ENCODE measurements at places on chromosomes 3 and 15.

GRCh38 chr3:45760878-45761711 is 35.2 kb downstream of the SLC6A20 start:
- DNase-seq = no peak

DNA sequence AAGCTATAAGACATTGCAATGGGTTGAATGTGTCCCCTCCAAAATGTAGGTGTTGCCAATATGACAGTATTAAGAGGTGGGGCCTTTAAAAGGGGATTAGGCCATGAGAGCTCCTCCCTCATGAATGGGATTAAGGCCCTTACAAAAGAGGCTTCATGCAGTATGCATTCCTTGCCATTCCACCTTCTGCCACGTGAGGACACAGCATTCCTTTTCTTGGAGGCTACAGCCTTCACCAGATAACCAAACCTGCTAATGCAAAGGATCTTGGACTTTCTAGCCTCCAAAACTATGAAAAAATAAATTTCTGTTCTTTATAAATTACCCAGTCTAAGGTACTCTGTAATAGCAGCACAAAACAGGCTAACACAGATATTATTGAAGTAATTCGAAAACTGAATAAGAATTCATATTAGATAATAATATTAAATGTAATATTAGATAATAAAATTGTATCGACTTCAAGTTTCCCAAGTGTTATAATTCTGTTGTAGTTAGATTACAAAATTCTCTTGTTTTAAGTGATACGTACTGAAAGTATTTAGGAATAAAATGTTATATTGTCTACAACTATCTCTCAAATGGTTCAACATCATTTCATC is 29.4 kb upstream of the ATP8B4 start:
- no peak for DNase-seq

DNA sequence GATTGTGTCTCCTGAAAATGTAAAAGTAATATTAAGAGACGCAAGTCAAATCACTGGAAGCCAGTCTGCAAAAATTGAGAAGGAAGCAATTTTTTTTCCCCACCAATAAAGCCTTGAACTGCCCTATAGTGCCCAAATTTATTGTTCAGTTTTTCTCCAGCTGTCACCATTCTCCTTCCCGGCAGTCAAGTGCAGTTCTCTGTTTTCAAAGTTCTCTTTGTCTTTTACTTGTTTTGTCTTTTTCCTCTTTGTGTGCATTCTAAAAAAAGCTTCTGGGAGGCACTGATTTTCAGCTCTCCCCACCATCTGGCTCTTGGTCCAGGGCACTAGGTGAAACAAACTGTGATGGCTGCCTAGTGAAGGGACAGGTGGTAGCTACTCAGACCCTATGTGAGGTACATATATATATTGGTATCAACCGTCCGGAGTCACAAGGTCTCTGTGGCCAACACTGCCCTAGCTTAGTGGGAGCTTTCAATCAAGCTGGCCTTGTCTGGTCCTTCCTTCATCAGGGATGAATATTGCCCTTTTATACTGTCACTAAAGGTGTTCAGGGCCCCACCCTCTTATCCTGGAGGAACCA is 6.1 kb upstream of the CLRN1 start:
- no peak for DNase-seq

- DNase-seq = no peak
Measured at GRCh38 chr3:193794002-193794881, 201.2 kb downstream of the OPA1 start.

DNA sequence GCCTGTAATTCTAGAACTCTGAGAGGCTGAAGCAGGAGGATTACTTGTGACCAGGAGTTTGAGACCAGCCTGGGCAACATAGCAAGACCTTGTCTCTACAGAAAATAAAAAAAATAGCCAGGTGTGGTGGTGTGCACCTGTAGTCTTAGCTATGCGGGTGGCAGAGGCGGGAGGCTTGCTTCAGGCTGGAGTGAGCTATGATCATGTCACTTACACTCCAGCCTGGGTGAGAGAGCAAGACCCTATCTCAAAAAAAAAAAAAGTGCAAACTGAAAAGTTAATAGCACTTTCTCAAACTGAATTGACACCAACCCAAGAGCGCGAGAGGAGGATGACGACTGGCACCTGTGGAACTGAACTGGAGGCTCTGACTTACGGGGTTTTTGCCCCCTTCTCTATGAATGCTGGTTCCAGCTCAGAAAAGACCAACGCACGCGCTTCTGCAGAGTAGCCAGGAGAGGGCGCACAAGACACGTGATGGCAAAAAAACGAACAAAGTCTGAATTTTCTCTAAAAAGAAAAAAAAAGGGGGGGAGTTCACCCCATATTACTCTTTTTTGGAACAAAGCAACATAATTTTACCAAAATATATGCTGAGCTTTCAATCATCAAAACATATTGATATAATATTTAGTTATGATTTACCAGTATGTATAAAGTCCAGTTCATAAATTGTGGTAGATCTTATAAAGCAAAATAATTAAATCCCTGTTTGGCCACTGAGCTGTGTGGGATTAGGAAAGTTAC is 23.7 kb downstream of the CFAP92 start:
- DNase-seq = peak; percentile 64

DNA sequence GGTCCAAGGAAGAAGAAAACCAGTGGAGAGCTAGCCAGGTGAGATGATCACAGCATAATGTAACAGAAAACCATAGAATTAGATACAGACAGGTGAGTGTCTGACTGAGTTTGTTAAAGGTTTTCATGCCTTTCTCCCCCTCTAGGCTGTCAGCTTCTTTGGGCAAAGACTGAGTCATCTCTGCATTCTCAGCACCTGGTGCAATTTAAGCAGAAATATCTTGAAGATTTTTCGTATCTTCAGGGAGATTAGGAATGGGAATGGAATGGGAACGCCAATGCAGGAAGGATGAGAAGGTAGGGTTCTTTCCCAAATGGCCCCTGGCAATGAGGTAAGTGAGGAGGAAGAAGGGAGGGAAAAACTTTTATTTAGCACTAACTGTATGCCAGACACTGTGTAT is 122.0 kb upstream of the SLC7A14 start:
- DNase-seq = no peak

DNA sequence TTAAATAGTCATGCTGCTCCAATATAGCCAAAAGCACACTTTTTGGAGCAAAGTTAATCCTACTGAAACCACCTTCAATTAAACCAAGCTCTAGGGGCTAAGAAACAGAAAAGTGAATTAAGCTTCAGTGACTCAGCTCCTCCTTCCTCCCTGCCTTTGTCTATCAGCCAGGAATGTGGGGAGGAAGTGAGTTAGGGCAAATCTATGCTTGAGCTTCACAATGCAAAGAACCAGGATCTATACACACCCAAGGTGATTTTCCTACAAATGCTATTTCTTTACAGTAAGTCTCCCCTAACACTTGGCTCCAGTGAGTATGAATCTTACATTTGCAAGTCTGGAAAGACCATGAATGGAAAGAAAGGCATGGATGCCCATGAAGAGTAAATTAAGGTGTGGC is 212.1 kb downstream of the P3H2 start:
- no peak for DNase-seq

- DNase-seq = no peak
Measured at GRCh38 chr3:108728934-108729333, 28.3 kb downstream of the RETNLB start.

DNA sequence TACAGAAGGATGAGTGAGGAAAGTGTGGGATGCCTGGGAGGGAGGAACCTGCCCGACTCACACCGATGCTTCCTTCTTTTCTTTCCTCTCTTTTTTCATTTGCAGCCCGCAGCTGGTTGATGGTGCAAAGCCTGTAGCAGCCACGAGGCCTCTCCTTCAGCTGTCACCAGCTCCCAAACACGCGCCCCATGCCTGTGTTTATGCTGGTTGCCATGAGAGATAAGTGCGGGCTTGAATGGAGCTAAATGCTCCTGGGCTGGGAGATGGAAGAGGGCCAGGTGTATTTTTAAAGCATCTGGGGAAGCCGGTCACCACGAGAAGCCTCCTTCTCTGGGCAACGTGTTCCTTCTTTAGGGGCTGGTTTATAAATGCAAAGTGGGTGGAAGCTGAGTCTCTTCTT is 9.3 kb downstream of the COLQ start:
- no peak for DNase-seq

DNA sequence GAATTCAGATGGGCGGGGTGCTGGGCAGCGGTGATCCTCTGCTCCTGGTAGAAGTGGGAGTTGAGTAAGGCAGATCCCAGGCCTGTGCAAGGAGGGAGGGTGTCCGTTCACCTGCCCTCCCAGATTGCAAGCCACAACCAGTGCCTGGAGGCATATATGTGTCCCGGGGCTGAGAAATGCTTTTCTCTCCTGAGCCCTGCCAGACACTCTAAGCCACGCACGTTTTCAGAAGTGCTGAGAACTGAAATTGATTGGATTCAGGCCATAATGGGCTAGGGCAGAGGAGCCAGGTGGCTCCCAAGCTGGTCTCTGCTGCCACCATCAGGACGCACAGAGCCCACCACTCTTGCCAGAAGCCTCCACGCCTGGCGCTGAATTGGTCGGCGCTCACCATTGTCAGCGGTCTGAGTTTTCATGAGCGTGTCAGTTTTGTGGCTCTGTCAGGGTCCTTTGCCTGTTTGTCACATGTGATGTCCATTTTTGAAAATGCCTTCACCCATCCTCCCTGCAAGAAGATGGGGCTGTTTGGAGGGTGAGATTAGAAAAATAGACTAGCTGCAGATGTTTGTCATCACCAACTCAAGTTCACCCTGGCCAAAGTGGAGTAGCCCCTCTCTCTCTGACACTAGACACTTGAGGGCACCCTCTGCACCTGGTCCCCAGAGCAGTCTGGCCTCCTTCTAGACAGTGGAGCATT is 15.4 kb upstream of the BFSP2 start:
- DNase-seq = peak; percentile 31

GRCh38 chr3:45771166-45771775 is 25.1 kb downstream of the SLC6A20 start:
- no peak for DNase-seq

- no peak for DNase-seq
Measured at GRCh38 chr3:105328338-105328730, 38.4 kb upstream of the ALCAM start.

- DNase-seq = no peak
Measured at GRCh38 chr15:40157778-40158447, 3.0 kb upstream of the BUB1B start.

DNA sequence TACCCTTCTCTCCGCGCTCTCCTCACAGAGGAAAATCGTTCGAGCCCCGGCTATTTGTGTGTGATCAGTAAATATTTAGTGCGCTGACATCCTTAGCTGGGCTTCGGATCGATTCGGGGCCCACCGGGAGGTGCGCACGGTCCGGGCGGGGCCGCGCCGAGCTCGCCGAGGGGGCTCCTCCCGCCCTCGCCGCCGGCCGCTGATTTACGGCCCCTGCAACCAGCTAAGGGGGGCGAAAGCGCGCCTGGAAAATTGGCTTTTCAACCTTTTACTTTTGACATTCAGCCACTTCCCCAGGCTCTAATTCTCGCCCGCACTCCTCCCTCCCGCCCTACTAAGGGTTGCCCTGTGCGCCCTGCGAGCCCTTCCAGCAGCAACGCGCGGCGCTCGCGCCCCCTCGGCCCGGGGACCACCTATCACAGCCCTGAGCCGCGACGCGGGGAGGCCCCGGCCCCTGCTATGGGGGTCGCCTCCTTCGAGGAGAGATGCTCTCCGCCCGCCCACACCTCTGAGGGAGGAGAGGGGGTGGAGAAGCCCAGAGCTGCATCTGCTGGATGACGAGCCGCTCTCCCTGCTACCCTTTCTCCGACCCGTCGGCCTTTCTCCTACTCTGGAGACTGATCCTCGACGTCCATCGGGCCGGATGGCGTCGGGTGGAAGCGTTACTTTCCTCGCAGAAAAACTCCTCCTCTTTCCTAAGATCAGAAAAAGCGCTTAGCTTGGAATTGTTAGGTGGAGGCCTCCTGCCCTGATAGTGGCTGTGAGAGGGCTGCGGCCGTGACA is 7.8 kb upstream of the NR2F2 start:
- no peak for DNase-seq
